ENCODE measurements at places on chromosomes 5 and 9.

GRCh38 chr5:59826996-59827395, 66.5 kb downstream of the PDE4D start:
- DNase-seq, result no peak

DNA sequence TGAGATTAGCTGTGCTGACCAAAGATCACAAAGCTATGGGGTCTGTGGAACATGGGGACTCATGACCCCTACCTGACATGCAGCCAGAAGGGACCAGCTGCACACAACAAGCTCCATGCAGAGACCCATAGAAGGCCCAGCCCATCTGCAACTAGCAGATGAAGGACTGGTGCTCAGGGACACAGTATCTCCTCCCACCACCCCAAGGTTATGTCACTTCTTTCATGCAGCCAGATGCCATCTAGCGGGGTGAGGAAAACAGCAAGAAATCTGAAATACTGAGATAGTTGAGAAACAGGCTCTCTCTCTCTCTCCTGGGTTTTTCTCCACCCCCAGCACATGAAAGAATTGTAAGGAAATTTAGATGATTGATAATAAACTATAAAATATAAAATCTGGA, 161.3 kb upstream of the DAPK1 start:
- DNase-seq, result no peak

- no peak for DNase-seq
Observed at GRCh38 chr9:77125665-77126064, 51.7 kb upstream of the VPS13A start.

DNA sequence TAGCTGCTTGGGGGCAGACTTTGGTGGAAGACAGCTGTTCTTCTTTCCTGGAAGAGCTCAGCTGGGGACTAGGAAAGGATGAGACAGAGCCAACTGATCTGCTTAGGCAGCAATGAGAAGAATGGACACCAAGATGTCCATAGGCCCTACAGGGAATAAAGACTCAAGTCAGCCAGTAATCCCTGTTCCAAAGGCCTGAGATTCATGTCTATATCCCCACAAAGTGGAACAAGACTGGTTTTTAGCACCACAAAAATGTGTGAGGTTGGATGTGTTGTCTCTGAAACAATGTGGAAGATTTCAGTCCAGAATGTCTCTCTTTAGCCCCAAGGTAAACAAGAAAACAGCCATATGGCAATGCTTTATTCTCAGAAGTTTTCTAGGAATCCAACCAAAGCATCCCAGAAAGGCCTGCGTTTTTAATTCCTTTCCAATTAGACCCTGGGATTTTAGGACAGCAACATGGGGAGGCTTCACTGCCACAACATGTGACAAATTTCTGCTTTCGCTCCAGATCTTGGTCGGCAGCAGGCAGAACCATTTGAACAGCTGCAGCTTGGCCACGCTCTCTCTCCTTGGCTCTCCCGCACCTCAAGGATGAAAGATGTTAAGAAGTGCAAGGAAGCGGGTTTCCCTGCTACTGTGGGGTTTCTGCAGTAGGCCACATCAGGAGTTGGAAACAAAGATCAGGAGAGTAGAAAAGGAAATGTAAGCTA, 245.1 kb downstream of the FSTL4 start:
- no peak for DNase-seq

DNA sequence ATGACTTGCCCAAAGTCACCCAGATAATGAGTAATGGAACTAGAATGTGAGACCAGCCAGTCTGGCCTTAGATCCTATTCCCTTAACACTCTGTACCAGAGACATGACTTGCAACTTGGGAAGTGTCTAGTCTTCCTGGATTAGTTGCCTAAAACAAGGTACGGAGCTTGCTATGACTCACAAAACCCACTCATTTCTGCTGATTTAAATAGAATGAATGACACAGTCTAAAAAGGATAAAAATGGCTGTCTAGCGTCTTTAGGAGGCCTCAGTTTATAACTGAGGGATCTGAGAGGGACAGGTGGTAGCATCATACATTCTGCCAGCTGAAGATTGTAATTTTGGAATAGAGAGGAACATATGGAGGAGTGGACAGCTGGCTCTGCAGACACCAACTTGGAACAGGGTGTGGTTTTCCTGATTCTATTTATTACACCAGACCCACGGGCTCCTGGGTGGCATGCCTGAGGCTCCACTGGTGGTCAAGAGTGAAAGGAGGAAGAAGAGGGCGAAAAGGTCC, 62.7 kb downstream of the ABLIM3 start:
- peak; percentile 42 for DNase-seq

- no peak for DNase-seq
Observed at GRCh38 chr9:137607141-137607857, 1.8 kb downstream of the ARRDC1 start.

GRCh38 chr5:113771483-113771882, 258.0 kb downstream of the YTHDC2 start:
- DNase-seq, result no peak

GRCh38 chr9:122095010-122095767, 2.1 kb upstream of the TTLL11 start:
- peak; percentile 42 for DNase-seq

DNA sequence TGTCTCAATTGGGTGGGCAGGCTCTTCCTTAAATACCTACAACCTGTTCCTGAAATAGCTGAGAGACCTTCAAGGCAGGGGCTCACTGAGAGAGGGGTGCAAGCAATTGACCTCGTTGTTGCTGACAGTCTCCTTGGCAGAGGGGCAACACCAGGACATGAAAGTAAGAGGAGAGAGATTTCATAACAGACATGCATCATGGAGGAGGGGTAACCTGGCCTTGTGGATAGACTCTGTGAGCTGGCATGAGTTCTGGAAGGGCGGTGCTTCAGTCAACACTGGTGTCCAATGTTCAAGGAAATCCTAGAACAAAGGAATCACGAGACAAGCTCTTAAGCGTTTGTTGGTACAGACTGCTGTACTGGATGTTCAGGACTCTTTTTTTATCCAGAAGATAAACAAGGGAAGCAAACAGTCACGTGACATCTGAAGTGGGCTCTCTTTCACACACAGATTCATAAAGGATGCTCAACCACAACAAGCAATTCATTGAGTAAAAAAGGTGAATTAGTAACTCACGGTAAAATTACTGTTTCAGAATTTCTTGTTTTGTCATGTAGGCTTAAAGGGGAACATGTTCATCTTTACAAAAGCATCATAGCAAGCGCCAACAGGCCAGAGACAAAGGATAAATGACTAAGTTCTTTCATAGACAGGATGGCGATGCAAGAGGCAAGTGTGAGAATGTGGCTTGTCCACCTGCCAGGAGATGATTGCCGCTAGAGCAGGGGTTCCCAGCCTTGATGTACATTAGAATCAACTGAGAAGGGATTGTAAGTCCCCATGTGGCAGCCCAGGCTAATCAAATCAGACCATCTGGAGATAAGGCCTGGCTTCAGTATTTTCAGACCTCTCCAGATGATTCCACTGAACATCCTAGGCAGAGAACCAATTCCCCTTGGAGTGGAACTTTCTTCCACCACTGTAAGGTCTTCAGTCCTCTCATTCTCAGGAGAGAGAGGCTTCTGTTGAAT, 20.7 kb downstream of the ANKRA2 start:
- DNase-seq, result peak; percentile 53

DNA sequence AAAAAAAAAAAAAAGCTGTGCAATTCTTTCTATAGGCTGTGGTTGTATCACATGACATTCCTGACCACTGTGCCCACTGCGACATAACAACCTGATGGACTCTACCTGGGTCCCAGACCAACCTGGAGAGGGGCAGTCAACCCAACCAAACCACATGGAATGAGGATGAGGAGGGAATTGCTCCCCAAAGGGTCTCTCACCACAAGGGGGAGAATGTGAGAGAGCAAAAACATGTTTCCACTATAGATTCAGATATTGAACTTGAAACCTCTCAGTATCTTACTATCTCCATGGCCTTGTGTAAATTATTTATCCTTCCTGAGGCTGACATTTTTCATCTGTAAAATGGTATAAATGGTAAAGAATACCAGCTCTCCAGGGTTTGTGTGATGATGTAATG, 66.9 kb upstream of the SV2C start:
- no peak for DNase-seq

- no peak for DNase-seq
Observed at GRCh38 chr5:133406977-133407632, 205.2 kb downstream of the FSTL4 start.

- no peak for DNase-seq
Observed at GRCh38 chr5:24280215-24280614, 364.6 kb downstream of the CDH10 start.

GRCh38 chr5:173474881-173475287, 141.6 kb downstream of the BOD1 start:
- DNase-seq, result no peak

DNA sequence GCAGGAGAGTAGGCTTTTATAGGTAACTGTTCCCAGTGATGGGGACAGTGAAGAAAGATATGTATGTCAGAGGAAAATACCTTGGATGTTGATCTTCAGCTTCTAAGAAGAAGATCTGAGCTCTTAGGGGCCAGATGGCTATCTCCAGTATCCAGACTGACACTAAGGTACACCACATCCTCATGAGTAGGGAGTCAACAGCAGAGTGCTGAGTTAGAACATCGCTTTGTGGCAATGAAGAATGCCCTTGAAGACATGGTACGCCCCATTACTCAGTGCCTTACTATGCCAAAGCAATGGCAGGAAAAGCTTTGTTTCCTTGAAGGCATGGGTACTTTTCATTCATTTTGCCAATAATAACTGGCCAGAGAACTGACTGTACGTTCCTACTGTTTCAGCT, 263.7 kb downstream of the CEMIP2 start:
- peak; percentile 18 for DNase-seq

DNA sequence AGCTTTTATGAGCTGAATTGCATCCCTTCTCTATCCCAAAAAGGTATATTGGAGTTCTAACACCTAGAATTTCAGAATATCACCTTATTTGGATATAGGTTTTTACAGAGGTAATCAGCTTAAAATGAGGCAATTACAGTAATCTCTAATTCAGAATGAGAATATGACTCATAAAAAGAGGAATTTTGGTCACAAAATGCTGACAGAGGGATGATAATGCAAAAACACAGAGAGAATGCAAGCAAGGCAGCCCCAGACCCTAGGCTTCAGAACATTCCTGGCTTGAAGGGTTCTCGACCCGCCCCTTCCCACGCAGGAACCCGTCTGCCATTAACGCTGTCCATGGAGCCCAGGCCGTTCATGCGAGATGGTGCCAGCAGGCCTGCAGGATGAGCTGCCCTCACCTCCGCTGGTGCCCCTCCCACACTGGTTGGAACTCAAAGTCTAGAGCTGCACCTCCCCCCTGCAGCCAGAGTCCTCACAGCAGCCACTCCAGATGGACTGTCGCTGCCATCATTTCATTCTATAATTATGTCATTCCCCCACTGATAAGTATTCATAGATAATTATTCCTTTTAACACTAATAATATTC, 1173.4 kb upstream of the ACO1 start:
- no peak for DNase-seq

- no peak for DNase-seq
Observed at GRCh38 chr9:3909966-3910650, 384.3 kb upstream of the RFX3 start.

DNA sequence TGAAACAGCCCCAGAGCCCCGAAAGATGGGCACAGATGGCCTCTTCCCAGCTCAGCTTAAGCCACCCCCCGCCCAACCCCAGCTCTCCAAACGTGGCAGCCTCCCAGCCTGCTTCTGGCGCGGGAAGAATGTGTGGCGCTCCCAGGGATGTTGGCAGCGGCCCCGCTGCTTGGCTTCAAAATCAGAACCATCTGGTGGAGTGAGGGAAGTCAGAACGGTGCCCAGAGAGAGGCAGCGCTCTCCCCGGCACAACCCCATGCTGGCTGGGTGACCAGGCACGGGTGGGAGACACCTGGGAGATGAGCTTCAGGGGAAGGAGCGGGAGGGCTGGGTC, 72.7 kb upstream of the ORM1 start:
- no peak for DNase-seq

DNA sequence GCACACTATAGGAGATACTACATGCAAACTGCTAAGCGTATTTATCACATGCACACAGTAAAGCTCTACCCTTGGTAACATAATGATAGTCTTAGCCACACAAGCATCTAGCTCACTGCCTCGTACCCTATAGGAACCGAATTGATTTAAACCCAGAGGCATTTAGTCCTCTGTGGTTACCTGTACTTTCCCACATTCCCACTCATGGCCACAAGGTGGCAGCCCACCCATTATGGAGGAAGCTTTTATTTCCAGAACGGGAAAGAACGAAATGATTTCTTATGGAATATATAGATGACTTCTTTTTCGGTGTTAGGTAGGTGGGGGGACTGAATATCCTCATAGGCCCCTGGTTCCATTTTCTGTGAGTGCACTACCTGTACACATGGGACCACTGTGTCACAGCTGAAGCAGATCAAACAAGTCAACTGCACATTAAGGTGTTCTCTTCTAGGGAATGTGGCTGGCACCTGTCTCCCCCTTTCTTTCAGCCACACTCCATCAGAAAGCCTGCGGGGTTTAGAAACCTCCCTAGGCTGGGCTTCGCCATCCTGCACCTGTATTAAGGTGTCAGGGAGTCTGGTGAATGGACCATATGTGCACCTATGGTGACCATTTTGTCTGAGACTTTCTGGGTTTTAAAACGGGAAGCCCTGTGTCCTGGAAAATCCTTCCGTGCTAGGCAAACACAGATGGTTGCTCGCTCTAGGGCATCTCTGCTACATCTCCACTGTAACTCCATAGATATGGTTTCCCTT, 313.2 kb downstream of the SLIT3 start:
- DNase-seq, result peak; percentile 76

DNA sequence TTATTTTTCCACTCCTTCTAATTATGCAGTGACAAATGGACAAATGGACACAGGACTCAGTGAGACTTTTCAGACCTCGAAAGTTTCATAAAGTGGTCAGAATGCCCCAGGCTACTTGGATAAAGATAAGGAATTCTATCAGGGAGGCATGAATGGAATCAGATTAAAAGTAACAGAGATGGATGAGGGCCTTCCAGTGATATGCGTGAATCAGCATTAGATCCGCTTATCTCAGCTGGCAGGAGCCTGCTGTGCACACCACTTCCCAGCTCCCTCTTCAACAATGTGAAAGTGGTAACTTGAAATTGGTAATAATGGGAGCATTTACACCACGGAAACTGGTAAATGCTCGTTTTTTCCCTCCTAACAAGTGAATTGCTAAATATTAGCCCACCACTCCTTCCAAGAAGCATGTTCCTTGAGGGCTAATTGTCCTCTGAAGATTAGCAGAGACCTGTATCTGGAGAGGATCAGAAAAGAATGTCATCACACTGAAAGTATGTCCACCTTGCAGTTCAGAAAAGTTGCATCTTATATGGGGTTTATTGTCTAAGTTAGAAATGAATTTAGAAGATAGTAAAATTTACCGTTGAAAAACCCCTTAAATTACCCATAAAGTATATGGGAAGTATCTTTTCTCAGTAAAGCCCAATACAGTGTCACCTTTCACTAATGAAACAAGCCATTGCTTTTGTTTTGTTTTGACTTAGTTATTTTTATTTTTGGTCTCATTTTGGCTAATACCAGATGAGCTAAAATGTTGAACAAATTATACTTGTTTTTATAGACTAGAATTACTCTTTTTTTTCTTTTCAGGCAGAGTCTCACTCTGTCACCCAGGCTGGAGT, 125.3 kb downstream of the DPYSL3 start:
- no peak for DNase-seq

DNA sequence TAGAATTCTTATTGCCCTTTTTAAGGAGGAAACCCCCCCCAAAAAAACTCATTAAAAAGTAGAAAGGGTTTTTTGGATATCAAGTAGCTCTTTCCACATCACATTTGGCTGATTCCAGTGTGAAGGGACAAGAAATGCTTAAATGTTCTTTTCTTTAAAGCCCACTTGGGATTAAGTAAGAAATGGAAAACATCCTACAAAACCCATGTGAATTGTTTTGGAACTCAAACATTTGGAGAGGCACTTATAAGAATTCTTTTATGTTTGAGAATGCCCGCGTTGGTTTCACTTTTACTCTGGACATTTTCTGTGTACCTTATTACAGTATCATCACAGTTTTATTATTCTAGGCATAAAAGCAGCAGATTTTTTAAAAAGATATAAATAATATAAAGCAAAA, 301.1 kb upstream of the ACTBL2 start:
- DNase-seq, result no peak
